ENCODE measurements at places on chromosomes 1 and 21.
A peak's percentile ranks its signal among the peaks of the same experiment; 100 is the strongest.

DNA sequence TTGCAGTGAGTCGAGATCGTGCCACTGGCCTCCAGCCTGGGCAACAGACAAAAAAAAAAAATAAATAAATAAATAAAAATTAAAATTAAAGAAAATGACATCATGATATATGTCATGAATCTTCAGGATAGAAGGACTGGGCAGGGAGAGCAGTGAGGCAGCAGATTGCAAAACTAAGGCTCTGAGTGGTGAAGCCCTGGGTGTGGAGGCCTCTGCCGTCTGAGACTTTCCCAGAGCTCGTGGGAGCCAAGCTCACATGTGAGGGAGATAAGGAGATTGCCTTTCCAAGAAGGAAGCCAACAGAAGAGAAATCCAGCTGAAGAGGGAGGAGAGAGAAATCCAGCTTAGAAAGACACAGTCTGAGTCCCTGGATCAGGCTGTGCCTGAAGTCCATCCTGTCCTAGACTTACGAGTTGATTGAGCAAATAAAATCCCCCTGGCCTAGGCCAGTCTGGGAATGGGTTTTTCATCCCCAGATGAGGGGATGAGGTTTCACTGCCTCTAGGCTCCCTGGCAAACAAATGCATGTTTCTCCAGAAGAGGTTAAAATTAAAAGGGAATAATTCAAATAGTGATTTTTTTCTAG is 142.0 kb upstream of the IGSF21 start:
- DNase-seq = no peak

- no peak for DNase-seq
These were observed 115.2 kb upstream of the COA6 start for GRCh38 chr1:234258071-234258470.

- no peak for DNase-seq
These were observed 21.0 kb downstream of the NKAIN1 start for GRCh38 chr1:31218705-31219104.

GRCh38 chr1:209959623-209960022 is 21.6 kb downstream of the SYT14 start:
- DNase-seq = no peak

GRCh38 chr1:160040476-160040875 is 8.7 kb upstream of the PIGM start:
- no peak for DNase-seq

DNA sequence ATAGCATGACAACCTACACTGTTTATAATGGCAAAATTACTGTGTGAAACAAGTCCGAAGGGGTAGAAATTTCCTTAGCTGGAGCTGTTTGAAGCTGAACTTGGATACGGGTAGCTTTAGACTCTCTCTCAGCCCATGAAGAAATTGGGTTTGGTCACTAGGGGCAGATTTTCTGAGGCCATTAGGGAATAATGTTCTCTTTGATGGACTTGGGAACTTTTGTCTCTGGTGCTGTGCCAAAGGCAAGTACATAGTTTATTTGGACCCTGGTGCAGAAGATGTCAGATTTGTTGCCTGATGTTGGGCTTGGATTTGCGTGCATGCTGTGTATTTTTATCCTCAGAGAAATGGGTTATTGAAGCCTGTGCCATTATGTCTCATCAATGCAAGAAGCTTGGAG is 109.6 kb downstream of the VPS13D start:
- no peak for DNase-seq

DNA sequence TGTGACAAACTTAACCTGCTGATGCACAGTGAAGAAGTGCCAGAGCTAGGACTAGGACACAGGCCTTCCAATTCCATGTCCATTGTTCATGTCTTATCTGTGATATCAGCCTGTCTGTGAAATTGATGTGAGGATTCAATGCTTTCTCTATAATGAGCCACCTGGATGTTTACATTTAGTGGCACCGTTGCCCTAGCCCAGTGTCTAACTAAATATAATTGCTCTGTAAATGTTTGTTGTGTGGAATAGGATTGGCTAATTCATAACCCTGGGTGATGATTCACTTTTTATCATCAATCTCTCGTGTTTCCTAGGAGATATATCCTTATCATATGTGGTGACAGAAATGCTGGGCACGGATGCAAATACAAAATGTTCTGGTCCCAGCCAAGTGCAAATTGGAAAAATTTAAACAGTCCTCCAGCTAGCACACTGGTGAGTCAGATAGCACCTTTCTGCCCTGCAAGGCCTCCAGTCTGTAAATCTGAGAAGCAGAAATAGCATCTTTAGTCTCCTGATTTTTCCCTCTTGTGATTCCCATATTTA is 46.9 kb upstream of the GNG12 start:
- no peak for DNase-seq

- peak; percentile 73 for DNase-seq
These were observed 85.6 kb downstream of the STUM start for GRCh38 chr1:226634166-226634588.

- no peak for DNase-seq
These were observed 72.3 kb downstream of the TNFSF4 start for GRCh38 chr1:173134800-173135199.

DNA sequence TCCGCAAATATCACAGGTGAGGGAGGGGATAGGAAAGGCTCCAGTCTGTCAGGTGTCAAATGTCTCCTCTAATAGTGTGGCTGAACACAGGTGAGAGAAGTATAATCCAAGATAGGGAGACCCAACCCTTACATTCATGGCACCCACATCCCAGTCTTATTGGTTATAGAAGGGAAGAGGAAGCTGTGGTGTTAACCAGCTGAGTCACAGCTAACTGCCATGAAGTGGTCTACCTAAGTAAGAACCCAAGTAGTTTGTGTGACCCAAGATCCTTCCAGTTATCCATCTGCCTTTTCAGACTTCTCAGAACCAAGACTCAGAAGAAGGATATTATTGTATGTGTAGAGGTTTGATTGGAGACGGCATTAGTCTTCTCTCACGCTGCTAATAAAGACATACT is 37.1 kb downstream of the DDAH1 start:
- no peak for DNase-seq

DNA sequence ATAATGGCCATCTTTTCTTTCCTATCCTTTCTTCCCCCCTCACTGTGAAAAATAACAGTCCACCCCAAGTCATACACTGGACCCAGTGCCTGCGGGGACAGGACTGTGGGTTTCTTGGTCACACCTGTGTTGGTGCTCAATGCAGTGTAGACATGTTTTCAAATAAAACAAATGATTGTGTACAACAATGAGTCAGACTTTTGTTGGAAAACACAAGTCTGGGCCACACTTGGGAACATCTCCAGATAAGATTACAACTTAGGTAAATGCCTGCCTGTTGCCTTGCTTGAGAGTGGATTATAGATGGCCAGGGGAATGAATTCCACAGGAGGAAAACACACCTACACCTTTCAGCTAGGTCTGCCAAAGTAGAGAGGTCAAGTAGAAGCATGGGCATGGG is 34.1 kb downstream of the PDPN start:
- DNase-seq = no peak

- DNase-seq = no peak
These were observed 45.5 kb downstream of the LAMC2 start for GRCh38 chr1:183231545-183231944.

Data from germinal center (tissue), 1 donor.